Osteoblast (primary cell): ENCODE measurements at places on chromosomes 7 and 10. TPM values are rescaled to one million over a fixed set of nuclear protein-coding genes. Genes with fewer than 3 reads are reported as not detected.

PDZD7 gene
- 0.72 and 1.2 TPM in 2 replicates for total RNA-seq

HDAC9 gene
- 11.2 and 21.7 TPM in 2 replicates for total RNA-seq

GJD4 gene
- total RNA-seq = under 0.01 TPM in 1 of 2 replicates, not detected in the other

EIF3B gene
- total RNA-seq = 151 and 176 TPM in 2 replicates

ARMC3 gene
- total RNA-seq = under 0.01 TPM in 1 of 2 replicates, not detected in the other

NCF1 gene
- under 0.01 TPM in 1 of 2 replicates, not detected in the other for total RNA-seq

ADCK2 gene
- 25.3 and 28.6 TPM in 2 replicates for total RNA-seq

TRIL gene
- total RNA-seq = 0.29 and 0.36 TPM in 2 replicates

GPC2 gene
- 1.4 and 1.8 TPM in 2 replicates for total RNA-seq

RSPH10B gene
- under 0.01 TPM in 1 of 2 replicates, not detected in the other for total RNA-seq

GALNT17 gene
- total RNA-seq = 0.29 and 0.36 TPM in 2 replicates

PAX4 gene
- not detected in 2 replicates for total RNA-seq

PAPOLB gene
- under 0.01 and 0.36 TPM in 2 replicates for total RNA-seq

RAMP3 gene
- total RNA-seq = not detected in 2 replicates

ADAM22 gene
- total RNA-seq = 0.36 and 0.59 TPM in 2 replicates

KAT6B gene
- 24.6 and 30.9 TPM in 2 replicates for total RNA-seq

PNPLA8 gene
- 36.2 and 37.6 TPM in 2 replicates for total RNA-seq

HPSE2 gene
- total RNA-seq = not detected in 2 replicates

DGKI gene
- 19.2 and 23.3 TPM in 2 replicates for total RNA-seq

NRG3 gene
- not detected in 2 replicates for total RNA-seq

LDB3 gene
- total RNA-seq = under 0.01 TPM in 2 replicates

SHOC2 gene
- 69.0 and 73.8 TPM in 2 replicates for total RNA-seq

SLC25A40 gene
- 11.2 and 11.6 TPM in 2 replicates for total RNA-seq

PLA2G12B gene
- total RNA-seq = not detected in 2 replicates

LRIT1 gene
- not detected in 2 replicates for total RNA-seq

ACSL5 gene
- total RNA-seq = 5.1 and 8.0 TPM in 2 replicates

PLCE1 gene
- total RNA-seq = 6.2 and 7.7 TPM in 2 replicates
